NCI-H446 (cell line): ENCODE measurements at places on chromosomes 1 and 21.

- DNase-seq: no peak
These were observed 168.8 kb downstream of the GABPA start for GRCh38 chr21:25903607-25904006.

GRCh38 chr1:226945106-226945857 is 5.2 kb downstream of the COQ8A start:
- no peak for DNase-seq

DNA sequence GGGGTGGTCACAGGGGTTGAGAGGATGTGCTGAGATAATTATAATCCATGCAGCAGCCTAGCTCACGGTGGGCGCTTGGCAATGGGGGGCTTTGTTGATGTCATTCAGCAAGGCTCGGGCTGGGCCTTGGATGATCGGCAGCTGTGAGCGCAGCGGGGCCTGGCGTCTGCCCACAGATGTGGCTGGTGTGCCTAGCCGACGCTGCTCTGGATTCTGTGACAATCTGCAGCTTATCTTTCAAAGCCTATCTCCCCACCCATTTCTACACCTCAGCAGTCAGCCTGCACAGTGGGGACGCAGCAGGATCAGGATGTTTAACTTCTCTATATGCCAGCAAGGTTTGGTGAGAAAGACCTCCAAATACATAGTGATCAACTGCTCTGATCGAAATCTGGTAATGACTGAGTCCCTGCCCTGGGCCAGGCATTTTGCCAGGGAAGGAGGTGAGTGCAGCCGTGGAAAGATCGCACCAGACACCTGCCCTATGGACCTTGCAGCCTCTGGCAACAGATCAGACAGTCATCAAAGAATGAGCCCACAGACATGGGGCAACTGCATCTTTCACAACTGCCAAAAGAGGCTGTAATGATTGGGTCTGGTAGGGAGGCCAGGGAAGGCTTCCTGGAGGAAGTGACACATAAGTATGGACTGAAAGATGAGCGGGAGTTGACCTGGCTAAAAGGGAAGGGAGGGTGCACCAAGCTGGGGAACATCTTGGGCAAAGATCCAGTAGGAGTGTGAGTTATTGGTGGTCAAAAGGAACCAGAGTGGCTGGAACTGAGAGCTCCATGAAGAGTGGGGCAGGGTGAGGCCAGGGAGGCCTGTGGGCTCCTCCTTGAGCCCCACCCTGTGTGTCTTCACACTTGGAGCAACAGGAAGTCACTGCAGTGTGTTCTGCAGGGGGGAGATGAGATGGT is 35.3 kb downstream of the EPHB2 start:
- DNase-seq: no peak

DNA sequence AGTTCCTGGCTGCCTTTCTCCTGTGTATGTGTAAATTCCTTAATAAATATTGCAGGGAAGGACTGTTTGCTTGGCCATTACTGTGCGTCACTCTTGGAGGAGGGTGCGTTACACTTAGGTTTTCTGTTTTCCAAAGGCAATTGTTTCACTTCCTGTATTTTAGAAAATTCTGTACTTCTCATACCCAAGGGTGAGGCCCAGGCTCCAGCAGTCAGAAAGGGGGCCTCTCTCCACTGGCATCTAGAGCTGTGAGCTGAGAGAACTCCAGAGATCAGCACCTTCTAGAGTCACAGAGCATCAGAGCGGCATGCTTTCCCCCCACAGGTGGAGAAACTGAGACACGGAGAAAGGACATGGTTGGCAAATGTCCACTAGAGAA is 27.0 kb upstream of the ZFP69B start:
- no peak for DNase-seq

DNA sequence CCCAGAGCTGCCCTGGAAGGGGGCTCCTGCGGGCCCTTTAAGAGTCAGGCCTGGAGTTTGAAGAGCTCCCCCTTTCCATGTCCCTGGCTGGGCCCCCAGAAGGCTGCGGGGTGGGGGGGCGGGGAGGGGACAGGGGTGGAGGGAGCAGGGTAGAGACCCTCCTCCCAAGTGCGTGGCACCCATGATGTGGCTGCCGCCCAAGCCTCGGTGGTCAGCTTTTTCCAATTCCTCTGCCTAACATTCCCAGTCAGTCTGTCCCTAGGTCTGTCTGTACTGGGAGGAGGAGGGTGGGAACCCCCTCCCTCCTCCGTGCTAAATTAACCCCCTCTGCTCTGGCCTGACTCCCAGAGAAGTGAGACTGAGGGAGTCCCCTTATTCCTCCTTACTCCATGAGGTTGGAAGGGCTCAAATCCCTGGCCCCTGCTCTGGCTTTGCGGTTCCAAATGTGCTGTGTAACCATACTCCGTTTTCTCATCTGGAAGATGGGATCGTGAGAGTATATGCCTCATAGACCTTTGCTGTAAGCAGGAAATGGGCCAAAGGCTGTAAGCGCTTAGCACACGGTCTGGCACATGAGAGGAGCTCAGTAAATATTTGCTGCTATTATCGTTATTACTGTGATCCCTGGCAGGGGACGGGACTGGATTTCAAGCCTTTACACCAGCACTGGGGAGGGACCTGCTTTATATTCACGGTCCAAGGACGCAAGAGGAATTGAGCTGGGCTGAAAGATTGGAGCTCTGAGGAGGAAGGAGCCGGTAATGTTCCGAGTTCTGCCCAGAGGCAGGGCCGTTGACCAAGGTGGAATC is 658 bp upstream of the COL16A1 start:
- DNase-seq: peak; percentile 27

GRCh38 chr1:39102537-39103327 is 76.6 kb downstream of the NDUFS5 start:
- peak; percentile 60 for DNase-seq

DNA sequence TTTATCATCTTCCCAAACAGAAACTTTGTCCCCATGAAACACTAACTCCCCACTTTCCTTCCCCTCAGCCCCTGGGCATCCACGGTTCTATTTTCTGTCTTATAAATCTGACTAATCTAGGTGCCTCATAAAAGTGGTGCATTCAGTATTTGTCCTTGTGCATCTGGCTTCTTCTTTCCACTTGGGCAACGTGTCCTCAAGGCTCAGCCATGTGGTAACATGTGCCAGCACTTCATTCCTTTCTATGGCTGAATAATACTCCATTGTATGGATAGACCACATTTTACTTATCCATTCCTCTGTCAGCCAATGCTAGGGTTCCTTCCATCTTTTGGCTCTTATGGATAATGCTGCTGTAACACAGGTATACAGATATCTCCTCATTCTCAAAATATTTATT is 305.0 kb upstream of the RUNX1 start:
- DNase-seq: no peak

DNA sequence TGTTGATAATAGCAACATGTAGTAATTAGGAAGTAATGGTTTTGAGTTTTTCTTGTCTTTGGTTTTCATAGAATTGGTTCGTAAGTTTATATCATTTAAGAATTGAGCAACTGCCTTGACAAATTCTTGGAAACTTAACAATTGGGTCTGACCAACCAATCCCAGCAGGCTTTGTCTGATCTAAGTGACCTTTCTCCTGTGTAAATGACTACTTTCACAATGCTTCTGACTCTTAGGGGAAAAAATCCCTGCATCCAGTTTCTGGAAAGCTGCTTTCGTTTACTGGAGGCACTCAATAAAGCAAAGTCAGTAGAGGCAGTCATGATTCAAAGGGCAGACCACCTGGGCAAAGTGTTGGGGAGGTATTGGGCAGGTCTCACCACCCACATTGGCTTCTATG is 303.6 kb upstream of the FAM78B start:
- DNase-seq: no peak

GRCh38 chr21:26572076-26572701 is 897 bp downstream of the CYYR1 start:
- DNase-seq: peak; percentile 29

DNA sequence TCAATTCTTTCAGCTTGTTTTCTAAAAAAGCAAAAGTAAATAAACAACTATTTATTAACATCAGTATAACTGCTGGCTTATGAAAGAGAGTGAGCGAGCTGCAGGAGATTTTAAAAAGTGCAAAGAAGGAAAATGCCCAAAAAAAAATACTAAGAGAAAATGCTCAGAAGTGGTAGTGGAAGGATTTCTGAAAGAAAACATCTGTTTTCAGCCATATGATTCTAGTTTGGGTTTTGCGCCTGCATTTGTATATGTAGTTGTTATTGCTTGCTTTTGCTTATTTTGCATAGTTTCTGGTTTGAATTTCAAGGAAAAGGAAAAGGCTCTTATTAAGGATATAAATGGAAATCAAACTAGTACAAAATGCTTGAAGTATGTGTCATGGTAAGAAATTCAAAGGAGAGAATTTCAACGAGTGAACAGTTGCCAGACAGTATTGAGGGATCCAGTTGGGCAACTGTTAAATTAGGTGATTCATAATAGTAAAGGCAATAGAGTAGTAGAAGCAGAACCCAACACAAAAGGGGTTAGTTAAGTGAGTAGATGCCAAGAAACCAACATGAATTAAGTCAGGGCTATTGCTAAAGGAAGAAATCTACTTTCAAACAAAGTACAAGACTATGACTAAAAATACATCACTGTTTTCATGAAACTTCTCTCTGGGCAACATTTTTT is 1.2 kb downstream of the GBP5 start:
- no peak for DNase-seq

GRCh38 chr1:10877894-10878293 is 81.4 kb upstream of the CASZ1 start:
- DNase-seq: no peak

DNA sequence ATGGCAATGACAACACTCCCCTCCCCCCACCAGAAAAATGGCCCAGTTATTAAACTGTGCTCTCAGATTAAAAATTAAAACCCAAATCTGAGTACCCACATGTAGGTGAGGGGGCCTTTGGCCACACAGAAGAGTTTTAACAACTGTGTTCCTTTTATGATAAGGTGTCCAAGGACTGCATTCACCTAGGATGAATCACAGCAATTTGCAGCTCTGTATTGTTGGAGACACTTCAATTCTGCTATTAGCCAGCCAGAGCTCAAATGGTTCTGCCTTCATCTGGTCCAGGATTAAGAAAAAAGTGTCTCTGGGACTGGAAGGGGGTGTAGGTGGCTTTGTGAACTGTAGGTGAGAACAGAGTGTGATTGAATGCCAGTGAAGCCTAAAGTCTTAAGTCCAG is 43.3 kb upstream of the DIRAS3 start:
- no peak for DNase-seq

DNA sequence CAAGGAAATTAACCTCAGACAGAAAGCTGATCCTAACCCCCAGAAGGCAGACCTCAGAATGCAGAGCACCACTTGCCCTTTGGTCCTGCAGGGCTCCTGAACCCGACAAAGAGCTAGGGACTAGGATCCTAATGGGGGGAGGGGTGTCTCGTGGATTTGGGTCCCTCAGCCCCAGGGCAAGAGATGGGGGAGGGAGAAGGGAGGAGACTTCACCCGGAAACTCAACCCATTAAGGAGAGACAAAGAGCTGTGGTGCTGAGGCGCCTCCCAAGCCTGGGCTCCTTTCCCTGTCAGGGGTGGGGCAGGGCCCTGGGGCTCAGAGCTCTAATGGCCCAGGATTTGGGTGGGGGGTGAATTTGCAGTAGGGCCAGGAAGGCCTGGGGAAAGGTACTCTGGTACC is 2.9 kb downstream of the NECTIN4 start:
- DNase-seq: no peak

DNA sequence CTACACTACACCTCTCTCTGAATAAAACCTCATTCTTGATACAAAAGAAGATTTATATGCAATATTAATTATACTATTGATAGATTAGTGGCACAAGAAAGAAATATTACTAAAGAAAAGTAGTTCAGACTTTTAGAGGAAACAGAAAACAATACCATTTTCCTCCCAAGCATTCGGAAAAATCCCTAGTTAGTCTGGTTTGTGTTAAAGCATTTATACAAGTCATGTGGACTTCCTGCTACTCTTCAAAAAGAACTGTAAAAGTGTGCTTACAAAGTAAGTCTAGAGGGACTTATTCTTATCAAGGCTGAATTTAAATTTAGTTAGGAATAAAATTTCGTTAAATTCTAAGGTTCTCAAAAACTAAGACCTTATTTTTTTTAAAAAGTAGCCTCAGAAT is 129.1 kb downstream of the ATP1B1 start:
- no peak for DNase-seq

DNA sequence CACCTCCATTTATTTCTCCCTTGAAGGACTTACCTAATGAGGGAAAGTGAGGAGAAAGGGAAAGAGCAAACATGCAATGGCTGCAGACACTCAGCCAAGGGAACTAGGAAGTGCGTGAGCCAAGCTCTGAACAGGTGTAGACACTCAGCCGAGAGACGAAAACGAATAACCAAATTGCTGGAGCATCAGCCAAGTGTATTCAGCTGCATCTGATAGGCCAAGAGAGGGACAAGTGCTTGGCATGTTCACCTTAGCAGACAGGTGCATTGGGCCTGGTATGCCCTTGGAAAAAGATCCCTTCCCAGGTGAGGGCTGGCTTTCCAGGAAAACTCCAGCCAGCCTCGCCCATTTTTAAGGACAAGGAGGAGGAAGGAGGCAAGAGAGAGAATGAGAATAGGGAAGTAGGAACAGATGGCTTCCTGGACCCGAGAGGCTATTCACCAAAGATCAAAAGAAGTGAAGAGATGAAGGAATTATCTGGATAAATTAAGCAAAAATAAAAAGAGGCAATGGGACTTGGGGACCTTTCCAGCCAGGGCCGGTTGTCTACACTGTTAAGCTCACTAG is 184.7 kb downstream of the TOMM20 start:
- no peak for DNase-seq

DNA sequence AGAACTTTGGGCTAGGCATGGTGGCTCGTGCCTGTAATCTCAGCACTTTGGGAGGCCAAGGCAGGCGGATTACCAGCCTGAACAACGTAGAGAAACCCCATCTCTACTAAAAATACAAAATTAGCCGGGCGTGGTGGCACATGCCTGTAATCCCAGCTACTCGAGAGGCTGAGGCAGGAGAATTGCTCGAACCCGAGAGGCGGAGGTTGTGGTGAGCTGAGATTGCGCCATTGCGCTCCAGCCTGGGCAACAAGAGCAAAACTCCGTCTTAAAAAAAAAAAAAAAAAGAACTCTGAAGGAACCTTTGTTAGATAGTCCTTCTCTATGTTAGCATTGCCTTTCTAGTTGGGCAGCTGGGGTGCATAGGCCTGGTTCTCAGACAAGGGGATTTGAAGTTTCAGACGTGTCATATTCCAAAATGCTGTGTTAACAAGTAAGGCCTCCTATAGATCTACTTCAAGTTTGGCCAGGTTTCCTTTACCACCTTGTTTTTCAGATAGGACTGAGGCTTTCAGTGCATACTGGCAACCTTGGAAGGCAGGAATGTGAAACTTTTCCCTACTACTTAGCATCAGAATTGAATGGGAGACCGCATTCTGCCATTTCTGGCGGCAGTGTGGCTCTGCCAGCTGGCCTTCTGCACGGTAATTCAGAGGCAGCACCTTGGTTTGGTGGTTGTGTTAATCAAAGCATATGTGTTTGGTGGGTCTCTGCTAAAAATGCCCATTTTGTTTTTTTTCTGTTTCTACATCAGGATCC is 6.1 kb downstream of the UQCRH start:
- no peak for DNase-seq
